NCI-H460 (cell line): ENCODE measurements at places on chromosomes 6 and 20. TPM values are rescaled to one million over a fixed set of nuclear protein-coding genes. Genes with fewer than 3 reads are reported as not detected.

GRCh38 chr6:111469543-111469942 lies 13.5 kb downstream of the REV3L start:
- DNase-seq, result no peak

- DNase-seq, result no peak
These were observed 176.2 kb downstream of the ISM1 start for GRCh38 chr20:13397300-13397724.

GRCh38 chr6:33732817-33733708 lies 13.6 kb downstream of the IP6K3 start:
- no peak for DNase-seq

NINL gene
- 1.6 and 2.8 TPM in 2 replicates for total RNA-seq

GRCh38 chr6:159931112-159931511 lies 37.8 kb upstream of the IGF2R start:
- no peak for DNase-seq
